ENCODE measurements at places on chromosomes 13 and 19.

DNA sequence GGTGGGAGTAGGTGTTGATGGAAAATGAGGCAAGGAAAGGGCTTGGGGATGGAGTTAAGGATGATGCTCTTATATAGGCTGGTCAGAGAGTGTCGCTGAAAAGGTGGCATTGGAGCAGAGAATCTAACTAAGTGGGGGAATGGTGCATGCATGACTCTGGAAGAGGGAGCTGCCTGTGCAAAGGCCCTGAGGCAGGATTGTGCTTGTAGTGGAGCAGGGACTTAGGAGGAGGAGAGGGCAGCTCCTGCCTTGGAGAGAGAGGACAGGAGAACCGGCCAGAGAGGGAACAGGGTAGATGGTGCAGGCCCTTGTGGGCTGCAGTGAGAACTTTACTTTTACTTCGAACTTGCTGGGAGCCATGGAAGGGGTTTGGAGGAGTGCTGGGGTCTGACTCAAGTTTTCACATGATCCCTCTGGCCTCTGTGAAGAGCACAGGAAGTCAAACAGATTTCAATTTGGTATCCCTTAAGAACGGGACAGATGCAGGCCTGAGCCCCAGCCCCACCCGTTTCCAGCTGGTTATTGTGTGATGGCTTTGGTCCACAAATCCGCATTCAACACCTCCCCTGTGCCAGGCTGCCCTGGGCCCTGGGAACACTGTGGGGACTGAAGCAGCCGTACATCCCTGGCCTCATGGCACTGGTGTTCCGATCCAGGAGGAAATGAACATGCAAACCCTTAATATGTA lies 7.0 kb downstream of the AP2A1 start:
- no peak for DNase-seq

DNA sequence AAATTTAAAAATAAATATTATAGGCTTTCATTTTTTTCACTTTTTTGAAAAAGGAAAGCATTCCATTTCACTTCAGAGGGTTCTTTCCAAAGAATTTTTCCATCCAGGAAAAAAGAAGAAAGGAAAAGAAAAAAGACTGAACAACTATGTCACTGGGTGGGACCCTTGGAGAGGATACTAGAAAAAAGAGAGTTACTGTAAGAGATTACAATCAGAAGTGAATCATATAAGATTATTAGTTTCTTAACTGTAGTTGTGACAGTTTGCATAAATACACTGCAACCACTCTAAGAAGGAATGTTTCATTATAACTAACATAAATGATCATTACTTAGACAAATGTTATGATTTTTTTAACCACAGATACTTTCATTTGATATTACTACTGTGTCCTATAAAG lies 87.8 kb downstream of the KLF12 start:
- DNase-seq = no peak

DNA sequence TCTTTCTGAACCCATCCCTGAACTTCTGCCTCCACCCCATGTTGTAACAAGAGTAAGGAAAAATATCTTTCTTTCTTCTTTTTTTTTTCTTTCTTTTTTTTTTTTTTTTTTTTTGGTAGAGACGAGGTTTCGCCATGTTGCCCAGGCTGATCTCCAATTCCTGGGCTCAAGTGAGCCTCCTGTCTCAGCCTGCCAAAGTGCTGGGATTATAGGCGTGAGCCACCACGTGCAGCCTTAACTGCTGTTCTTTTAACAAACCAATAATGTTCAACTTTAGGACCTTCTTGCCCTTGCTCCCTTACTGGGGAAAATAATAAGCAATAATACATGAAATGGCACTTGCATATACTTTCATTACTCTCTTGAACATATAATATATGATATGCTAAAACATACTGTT lies 19.6 kb downstream of the GPR183 start:
- no peak for DNase-seq

DNA sequence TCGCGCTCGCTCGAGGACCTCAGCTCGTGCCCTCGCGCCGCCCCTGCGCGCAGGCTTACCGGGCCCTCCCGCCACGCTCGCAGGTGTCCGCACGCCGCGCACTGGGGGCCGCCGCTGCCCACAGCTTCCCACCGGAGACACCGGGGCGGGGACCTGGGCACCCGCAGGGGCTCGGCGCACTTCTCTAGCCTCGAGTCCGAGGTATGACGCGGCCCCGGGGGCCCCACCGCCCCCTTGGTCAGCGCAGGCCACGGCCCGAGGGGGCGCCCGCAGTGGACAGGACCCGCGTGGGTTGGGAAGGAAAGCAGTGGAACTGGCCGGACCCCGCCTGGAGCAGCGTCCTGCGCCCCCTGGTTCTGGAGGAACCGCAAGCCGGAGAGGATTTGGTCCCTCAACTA lies 2.1 kb upstream of the GRWD1 start:
- no peak for DNase-seq

DNA sequence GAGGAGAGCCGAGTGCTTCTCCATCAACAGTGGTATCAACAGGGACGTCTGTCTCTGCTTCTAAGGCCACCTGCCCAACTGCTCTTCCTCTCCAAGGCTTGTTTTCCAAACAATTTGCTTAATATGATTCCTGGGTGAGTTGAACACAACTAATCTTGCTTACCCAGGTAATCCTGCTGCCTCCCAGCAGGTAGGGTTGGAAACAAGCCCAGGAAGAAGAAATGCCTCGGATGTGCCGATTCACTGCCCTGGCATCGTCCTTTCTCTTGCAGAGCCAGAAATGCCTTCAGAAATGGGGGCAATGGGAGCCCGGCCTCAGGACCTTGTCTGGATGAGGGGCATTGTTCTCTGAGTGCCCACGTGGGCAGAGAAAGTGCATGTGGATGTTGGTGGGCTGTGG lies 51.9 kb upstream of the C1QTNF9B start:
- DNase-seq = no peak

GRCh38 chr13:51906581-51906980 lies 44.8 kb downstream of the CCDC70 start:
- no peak for DNase-seq

DNA sequence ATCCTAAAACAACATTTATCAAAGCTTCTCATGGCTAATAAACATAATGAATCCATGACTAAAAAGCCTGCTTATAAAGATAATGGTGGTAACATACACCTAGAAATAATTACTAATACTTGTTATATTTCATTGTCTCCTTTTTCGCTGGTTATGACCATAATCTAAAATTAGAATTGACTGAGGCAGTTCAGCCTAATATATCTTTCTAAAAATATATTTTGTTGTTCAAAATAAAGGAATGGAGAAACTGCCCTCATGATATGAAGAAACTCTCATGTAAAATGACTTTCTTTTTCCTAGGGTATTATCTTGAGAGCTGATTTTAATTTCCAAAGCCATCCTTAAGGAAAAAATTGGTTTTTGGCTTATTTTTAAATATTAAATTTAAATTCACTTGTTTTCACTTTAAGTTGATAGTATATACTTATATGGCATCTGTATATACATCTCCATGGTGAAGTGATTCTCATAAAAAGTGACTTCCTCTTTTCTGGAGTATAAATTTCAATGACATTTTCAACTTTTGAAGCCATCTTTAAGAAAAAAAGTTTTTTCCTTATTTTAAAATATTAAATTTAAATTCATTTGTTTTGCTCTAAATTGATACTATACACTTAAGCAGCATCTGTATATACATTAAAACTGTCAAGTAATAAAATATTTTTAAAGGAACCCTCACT lies 204.6 kb downstream of the VWA8 start:
- no peak for DNase-seq

- no peak for DNase-seq
Measured at GRCh38 chr13:88022431-88023208, 351.4 kb downstream of the SLITRK5 start.

- DNase-seq = peak; percentile 52
Measured at GRCh38 chr13:42875475-42876269, 94.3 kb downstream of the FAM216B start.

GRCh38 chr19:30215248-30215647 lies 156.9 kb upstream of the ZNF536 start:
- no peak for DNase-seq

DNA sequence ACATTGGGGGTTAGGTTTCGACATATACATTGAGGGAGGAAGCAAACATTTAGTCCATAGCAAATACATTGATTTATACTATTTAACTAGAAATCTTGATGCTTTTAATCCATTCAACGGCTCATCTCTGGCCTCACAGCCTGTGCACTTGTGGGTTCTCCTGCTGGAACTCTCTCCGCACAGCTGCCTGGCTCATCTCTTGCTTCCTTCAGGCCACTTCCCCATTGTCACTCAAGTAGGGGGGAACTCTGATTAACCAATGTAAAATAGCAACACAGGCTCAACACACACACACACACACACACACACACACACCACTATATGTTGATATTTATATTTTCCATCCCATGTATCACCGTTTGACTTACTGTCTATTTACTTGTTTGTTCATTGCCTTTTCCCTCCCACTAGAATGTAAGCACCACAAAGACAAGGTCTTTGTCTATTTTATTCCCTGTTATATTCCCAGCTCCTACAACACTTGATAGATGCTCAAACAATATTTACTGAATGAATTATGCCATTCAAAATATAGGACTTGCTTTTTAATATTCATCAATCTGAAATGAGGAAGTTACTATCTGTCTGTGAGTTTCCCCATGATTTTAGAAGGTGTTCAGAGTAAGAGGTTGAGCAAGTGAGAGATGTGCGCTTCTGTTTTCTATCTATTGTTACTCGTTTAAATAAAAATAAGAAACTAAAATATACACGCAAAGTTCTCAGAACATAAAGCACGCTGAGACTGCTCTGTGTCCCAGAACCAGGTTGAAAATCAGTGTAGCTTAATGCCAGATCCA lies 29.8 kb upstream of the PABPC3 start:
- DNase-seq = no peak

DNA sequence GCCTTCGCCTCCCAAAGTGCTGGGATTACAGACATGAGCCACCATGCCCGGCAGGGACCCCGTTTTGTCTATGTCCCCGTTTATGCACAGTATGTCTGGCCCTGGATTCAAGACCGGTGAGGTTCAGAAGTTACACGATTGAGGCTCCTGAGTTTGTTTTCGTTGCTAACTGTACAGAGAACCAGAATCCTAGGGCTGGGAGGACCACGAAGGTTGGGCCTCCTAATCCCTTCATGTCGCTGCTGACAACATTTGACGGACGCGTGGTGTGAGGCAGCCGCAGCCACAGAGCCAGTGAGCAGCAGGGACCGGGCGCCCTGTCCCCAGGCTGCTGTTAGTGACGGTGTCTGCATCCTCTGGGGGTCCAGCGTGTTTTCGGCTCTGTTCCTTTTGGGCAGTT lies 91.4 kb downstream of the ATP11A start:
- DNase-seq = no peak

- DNase-seq = peak; percentile 75
Measured at GRCh38 chr19:54390942-54391577, 24.2 kb upstream of the TTYH1 start.

DNA sequence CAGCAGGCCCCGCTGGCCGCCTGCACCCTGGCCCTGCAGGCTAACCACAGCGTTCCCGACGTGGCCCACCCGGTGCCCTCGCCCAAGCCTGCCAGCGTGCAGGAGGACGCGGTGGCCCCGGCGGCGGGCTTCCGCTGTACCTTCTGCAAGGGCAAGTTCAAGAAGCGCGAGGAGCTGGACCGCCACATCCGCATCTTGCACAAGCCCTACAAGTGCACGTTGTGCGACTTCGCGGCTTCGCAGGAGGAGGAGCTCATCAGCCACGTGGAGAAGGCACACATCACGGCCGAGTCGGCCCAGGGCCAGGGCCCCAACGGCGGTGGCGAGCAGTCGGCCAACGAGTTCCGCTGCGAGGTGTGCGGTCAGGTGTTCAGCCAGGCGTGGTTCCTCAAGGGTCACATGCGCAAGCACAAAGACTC lies 72.1 kb downstream of the ZNF536 start:
- no peak for DNase-seq

DNA sequence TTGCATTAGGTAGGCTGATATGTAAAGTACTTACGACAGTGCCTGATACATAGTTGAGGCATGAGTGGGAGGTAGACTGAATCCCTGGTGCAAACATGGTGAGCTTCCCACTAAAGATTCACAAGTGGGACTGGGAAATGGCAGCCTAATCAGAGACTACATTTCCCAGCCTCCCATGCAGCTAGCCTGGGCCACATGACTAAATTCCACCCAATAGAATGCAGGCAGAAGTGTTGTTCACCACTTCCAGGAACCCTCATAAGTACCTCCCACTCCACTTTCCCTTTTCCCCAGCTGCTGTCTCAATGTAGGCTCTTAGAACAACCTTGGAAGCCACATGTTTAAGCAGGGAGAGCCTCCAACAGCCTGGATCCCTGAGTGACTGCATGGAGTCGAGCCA lies 104.9 kb downstream of the CACNA1A start:
- DNase-seq = no peak

DNA sequence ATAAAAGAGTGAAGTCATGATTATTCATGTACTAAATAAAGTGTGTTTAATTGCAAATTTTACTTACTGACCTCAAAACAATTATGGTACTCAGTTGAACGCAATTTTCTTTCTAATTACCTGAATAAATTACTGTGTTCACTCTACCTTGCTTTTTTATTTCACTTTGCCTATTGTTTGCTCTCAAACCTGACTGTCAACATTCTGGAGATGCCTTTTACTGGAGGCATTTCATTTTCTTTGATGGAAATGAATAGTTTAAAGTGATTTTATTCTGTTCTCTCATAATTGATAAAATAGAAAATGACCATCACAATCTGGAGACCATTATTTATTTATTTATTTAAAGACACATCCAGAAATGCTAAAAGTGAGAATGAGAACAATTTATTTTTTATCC lies 811.5 kb upstream of the ATXN8OS start:
- no peak for DNase-seq

All from ecto neural progenitor cell (in vitro differentiated cells).